ENCODE measurements at places on chromosomes 2 and 18.

DNA sequence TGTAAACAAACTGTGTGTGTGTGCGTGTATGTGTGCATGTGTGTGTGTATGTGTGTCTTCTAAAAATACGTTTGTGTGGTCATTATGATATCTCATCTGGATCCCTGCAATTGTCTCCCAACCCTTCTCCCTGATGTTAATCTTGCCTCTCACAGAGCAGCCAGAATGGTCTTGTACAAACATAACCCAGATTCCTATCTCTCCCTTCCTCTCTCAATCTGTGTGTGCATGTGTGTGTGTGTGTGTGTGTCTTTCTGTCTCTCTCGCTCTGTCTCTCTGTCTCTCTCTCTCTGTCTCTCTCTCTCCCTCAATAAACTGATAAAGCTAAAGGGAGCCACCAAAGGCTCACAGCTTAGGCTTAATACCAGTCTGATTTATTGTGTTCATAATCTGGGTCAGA lies 210.8 kb downstream of the PAX3 start:
- no peak for DNase-seq

GRCh38 chr2:36492216-36492945 lies 105.6 kb downstream of the FEZ2 start:
- no peak for DNase-seq

DNA sequence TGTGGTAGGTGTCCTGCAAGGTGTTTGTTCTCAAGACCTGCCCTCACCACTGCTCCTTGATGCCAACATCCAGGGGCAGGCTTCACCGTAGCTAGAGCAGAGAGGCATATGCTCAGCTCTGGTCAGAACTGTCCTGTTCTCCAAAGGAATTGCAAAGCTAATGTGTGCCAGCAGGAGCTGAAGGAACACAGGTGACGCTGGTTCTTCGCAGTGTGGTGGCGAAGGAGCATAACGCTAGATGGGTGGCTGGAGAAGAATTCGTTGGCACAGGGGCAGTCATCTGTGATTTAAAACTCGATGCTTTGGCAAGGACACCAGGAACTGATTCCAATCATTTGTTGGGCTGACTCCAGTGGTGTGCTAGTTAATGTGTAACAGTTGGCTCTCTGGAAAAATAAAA lies 11.4 kb upstream of the PER2 start:
- DNase-seq, result no peak

GRCh38 chr18:3832025-3832638 lies 382.2 kb downstream of the TGIF1 start:
- DNase-seq, result no peak

GRCh38 chr18:63975628-63976027 lies 5.7 kb downstream of the SERPINB8 start:
- DNase-seq, result no peak

DNA sequence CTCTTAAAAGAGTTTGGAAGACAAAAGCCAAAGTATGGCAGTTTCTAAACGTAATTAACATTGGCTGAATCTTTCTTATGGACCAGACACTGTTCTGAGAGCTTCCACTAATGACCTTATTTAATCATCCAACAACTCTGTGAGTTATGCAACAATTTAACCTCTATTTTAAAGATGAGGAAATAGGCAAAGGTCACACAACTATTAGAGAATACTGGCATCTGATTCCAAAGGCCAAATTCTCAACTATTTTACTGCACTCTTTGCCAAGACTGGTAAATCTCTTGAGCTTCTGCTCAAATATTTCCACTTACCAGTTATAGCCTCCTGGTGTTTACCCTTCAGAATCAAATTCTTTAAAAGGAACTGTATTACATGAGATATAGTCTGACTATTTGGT lies 42.1 kb upstream of the ERMN start:
- DNase-seq, result no peak

GRCh38 chr2:197943731-197944130 lies 139.3 kb downstream of the PLCL1 start:
- DNase-seq, result no peak

GRCh38 chr2:6866275-6866671 lies 566 bp upstream of the CMPK2 start:
- peak; percentile 78 for DNase-seq

GRCh38 chr2:136255648-136256461 lies 137.9 kb upstream of the CXCR4 start:
- DNase-seq, result no peak

DNA sequence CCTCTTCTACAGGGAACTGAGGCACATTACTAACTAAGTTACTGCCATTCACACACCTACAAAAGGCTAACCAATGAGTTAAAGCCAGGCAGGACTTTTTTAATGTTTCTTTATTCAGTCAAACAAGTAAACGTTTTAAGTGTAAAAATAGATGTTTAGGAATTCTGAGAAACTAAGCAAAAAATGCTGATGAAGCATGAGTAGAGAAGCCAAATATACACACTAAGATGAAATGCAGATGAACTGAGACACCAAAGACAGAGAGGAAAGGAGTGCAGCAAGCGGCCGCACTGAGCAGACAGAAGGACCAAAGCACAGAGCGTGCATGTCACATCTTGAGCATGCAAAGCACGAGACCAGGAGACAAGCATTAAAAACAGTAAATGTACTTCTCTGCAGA lies 17.9 kb downstream of the L3MBTL4 start:
- no peak for DNase-seq

GRCh38 chr2:145623136-145623535 lies 1103.2 kb upstream of the ZEB2 start:
- no peak for DNase-seq

- no peak for DNase-seq
These were observed 223.5 kb downstream of the PIK3C3 start for GRCh38 chr18:42178376-42179080.

- no peak for DNase-seq
These were observed 330.4 kb upstream of the SLC14A2 start for GRCh38 chr18:45284851-45285250.

GRCh38 chr2:138218397-138218796 lies 254.1 kb downstream of the HNMT start:
- no peak for DNase-seq

DNA sequence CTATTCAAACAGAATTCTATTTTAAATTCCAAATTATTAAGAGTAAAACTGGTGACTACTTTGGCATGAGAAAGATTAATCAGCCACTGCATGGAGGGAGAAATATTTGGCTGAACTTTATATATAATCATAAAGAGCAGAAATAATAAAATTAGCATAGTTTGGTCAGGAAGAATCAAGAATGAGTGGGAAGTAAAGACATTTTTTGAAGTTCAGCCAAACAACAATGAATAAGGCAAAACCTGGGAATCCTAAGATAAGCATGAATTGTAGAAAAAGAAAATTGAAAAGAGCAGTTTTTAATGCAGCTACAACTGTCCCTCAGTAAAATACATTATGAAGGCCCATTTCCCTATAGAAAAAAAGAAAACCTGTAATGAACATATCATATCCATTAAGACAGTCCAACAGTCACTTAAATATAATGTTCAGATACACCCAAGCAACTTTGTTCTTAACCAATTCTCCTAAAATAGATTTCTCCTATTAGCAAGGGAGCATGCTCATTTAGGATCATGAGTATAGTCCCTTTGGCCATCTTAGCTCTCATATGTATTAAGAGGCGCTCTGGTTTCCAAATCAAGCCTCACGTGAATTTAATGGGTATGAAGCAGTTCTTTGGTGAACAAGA lies 6.5 kb downstream of the TMEM17 start:
- peak; percentile 62 for DNase-seq

- no peak for DNase-seq
These were observed 213.4 kb downstream of the LTBP1 start for GRCh38 chr2:33160191-33160590.

DNA sequence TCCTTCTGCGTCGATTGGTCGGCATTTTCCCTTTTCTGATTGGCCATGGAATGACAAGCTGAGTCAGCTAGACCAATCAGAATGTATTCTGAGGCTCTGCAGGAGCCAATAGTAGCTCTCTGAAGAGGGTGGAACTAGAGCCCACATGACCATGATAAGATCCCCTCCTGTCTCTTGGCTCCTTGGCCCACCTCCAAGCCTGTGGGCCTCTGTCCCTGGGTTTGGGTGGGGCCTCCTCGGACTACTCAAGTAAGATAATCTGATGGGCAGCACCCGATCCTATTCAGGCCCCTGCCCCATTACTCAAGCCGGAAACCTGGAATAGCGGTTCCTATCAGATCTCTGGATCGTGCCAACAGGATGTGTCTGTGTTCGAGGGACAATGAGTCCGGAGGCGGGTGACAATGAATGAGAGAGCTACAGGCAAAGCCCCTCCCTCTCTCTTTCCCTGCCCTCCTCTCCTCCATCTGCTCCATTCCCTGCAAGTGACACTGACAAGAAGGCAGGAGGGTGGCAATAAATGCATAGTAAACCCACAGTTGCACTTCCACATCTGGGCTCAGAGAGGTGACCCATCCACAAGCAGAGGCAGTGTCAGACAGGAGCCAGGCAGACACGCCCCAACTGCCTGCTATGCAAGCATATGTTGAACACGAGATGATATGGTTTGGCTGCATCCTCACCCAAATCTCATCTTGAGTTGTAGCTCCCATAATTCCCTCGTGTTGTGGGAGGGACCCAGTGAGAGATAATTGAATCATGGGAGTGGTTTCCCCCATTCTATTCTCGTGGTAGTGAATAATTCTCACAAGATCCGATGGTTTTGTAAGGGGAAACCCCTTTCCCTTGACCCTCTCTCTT lies 114.7 kb downstream of the TNS1 start:
- peak; percentile 61 for DNase-seq

DNA sequence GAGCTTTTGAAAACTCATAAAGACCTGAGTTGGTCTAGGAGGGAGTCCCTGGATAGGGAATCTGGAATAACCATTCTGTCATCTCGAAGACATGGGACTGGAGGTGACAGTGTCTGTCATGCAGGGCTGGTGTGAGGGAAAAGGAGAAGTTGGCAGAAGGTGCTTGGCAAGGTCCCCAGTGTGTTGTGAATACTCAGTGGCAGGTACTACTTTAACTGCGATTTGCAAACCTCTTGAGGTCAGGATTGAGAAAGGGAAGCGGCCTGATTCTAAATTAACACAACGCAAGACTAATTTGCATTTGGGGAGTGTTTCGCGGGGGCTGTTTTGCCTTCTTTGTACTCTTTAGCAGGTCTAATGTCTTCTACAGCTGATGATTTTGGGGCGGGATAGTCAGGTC lies 77.0 kb upstream of the TMEM200C start:
- DNase-seq, result no peak

DNA sequence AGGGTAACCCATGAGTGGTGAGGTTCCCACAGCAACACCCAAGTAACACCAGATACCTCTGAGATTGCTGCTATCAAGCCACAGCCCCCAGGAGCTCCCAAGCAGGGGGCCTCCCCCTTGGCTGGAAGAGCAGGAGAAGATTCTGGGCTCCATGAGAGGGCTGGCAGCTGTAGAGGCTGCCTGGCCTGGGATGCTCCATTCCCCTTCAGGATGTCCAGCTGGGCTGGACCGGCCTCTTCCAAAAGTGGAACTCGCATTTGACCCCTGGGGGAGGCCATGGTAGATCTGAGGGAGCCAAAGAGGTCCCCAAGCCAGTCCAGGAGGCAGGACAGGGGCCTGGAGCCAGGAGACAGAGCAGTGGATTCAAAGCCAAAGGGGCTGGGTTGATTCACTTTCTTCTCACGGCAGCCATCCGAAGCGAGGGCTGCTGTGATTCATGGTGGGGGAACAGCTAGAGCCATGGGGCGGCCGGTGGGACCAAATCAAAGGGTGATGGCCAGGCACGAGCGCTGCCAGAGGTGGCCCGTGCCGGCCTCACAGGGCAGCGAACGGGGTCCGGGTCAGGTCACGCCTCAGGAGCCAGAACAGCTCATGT lies 95.3 kb upstream of the ID2 start:
- no peak for DNase-seq

GRCh38 chr18:49464718-49465598 lies 4.5 kb upstream of the DYM start:
- no peak for DNase-seq

DNA sequence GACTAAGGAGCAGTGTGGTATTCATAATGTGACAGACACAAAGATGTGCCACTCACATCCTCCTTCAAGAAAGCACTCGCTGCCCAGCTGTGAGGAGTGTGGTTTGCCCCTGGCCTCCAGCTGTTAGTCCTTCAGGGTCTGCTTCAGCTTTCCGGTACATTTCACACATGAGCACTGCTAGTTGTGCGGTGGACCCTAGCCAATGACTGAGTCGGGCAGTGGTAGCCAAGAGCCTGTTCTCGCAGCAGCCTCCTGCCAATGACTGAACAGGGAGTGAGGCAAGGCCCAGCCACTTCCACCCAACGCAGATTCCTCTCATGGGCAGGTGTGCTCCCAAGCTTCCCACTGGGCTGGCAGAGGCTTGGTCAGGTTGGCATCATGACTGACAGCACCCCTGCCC lies 254.3 kb downstream of the RBM43 start:
- no peak for DNase-seq

DNA sequence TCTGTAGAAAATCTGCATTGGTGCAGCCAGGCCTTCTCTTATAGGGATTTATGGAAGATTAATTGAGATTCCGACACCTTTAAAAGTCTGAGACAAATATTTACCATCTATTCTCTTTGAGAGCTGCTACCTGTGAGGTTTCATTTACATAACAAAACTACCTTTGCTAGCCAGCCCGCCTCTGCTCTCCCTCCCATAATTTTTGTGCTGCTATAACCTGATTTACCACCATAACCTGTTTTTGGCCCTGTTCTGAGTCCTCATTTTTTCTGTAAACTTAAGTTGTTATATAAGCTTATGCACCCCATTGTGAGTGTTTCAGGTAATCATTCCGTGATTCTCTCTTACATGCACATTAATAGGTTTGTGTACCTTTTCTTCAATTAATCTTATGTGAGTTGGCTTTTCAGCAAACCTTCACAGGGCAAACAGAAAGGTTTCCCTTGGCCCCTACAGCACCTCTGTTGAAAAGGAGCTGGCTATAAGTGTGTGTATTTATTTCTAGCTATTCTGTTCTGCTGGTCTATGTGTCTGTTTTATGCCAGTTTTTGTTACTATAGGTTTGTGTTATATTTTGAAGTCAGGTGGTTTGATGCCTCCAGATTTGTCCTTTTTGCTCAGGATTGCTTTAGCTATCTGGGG lies 114.9 kb upstream of the XIRP2 start:
- no peak for DNase-seq

DNA sequence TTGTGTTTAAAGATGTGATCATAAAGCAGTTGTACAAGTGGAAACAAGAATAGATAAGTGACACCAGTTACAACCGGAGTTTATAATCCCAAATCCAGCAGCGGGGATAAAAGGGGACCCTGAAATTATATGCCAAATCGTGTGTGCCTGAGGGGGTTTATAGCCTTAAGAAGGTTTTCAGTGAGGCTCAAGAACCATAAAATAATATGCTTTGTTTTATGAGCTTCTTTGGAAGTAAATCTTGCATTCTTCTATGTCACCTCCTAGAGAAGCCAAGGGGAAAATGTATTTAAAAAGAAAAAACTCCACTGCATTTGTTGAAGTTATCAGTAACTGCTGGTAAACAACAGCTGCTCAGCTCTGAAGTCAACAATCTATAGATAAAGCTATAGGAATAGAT lies 25.8 kb upstream of the MAP3K20 start:
- DNase-seq, result no peak
